ENCODE measurements at places on chromosomes 5 and 9.
A peak's percentile ranks its signal among the peaks of the same experiment; 100 is the strongest.

DNA sequence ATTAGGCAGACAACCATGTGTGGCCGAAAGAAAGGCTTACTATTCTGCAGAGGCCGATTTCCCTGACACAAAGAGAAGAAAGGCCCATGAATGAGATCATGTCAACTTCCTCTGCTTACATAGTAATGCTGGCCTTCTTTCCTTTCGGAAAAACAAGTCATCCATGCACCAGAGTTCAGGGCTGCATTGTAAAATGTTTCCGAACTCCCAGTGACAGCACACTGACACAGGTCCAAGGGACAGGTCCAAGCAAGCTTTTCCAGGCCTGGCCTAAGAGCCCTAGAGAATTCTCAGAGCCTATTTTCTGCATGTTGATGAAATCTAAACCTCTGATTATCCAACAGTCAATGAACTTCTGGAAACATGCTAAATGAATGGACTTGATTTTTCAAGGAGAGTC lies 140.9 kb downstream of the ZNF608 start:
- no peak for DNase-seq

DNA sequence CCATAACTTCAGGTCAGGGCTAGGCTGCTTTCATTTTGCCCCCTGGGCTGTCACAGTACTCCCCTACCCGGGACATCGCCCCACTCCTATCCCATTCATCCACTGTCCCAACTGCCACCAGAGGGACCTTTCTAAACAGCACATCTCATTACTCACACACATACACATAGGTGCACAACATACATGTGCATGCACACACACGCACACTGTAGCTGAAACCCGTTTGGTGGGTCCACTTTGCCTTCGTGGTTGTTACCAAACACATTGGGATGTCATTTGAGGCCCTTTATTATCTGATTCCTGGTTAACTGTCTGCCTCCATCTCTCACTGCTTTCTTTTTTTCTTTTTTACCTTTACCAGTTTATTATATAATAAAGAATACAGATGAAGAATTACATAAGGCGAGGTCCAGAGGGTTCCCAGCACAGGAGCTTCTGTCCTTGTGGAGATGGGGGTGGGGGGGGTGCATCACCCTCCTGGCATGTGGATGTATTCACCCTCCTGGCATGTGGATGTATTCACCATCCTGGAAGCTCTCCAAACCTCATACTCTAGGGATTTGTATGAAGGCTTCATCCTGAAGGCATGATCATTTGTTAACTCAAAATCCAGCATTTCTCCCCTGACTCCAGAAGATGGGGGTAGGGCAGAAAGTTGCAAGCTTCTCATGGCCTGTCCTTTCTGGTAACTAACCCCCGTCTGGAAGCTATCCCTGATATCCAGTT lies 186.0 kb downstream of the GOLPH3 start:
- no peak for DNase-seq

DNA sequence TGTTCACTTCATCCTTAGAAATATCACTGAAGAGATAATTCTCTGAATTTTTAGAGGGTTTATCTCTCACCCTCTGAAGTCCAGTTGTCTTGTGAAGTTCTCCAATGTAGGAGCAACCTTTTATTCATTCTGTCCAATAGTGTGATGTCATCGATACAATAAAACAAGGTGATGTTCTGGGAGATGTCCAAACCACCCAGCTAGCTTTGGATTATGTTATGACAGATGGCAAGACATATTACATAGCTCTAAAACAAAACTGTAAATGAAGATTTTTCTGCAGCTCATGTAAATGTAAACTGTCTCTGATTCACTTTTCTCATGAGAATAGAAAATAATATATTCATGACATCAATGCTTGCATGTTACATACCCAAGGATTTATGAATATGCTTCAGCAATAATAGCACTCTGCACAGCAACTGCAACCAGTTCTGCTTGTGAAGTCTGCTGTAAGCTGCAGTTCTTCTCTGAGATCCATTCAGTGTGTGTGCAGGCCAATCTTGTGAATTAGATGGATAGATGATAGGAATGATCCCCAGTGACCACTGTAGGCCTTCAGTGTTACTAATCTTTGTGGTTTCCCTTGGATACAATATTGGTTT lies 172.6 kb upstream of the CDH12 start:
- no peak for DNase-seq

DNA sequence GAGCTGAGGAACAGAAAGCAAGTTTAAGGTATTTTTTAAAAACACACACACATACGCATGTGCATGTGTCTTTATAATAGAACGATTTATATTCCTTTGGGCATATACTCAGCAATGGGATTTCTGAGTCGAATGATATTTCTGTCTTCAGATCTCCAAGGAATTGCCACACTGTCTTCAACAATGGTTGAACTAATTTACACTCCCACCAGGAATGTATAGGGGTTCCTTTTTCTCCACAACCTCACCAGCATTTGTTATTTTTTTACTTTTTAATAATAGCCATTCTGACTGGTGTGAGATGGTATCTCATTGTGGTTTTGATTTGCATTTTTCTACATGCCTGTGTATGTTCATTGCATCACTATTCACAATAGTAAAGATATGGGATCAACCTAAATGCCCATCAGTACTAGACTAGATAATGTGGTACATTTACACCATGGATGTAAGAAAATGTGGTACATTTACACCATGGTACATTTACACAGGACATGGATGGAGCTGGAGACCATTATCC lies 60.3 kb upstream of the MAP3K1 start:
- no peak for DNase-seq

GRCh38 chr5:135996611-135997010 lies 32.2 kb upstream of the TGFBI start:
- no peak for DNase-seq

- no peak for DNase-seq
Measured at GRCh38 chr5:43150748-43151147, 30.0 kb downstream of the ZNF131 start.

DNA sequence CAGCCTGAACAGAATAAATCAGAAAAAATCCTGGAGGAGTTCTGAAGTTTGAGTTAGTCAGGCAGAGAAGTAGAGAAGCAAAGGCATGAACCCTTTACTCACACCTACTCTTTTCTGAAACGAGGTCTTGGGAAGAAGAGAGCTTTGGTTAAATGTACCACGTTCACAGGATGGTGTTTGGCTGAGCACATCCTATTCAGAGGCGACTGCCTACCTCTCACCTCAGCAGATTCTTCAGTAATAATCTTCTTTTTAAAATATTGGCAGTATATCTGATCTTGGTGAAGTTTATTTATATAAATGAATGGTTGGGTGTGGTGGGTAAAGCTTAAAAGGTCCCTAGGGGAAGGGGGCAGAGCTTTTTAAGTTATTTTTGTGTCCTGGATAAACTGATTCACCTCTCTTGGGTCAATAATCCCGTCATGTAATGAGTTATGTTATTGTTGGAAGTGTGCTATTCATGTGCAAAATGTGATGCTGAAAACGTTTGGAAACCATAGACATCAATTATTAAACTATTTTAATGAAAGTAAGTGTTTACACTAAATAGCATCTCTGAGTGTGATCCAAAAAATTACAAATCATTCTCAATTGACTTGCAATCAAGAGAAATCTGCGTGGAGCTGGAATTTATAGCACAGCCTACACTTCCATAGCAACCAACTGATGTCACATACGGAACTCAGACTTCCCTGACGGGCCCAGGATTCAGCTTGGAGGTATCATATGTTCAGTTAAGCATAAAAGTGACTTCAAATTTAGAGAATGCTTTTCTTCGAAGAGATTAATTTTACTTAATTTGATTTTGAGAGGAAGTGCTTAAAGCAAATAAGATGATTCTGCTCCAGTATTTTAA lies 94.3 kb upstream of the EQTN start:
- no peak for DNase-seq

DNA sequence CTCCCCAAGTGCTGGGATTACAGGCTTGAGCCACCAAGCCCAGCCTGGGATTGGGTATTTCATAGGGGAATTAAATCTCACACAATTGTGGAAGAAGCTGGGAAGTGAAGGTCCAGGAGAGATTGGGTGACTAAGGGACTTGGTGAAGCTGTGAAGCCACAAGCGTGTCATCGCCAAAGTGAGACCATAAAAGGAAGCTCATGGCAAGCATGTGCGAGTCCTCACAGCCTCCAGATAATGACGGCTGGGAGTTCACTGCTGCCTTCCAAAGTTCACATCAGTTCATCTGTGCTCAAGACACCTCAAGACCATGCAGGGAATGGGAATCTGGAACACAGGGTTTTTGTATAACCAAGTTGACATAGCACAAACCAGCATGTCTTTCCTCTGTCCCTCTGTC lies 210.6 kb downstream of the MARCHF11 start:
- no peak for DNase-seq

GRCh38 chr5:154031937-154032489 lies 6.7 kb downstream of the FAM114A2 start:
- no peak for DNase-seq

DNA sequence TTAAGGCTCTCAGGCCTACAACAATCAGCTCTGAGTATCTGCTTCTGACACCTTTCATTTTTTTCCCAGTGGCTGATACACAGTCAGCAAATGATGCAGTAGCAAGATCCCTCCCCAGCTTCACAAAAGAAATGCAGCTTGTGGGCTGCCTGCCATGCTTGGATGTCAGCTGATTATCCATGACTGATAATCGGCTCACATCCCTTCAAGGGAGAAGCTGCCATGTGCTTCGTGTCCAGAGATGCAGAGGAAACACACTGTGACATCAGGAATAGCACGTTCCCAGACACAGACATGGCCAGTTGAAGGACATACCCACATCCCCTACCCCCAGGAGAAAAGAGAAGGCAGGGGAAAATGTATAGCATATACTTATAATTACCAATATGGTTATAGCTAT lies 27.9 kb downstream of the TMEM215 start:
- no peak for DNase-seq

- no peak for DNase-seq
Measured at GRCh38 chr9:35482071-35482470, 7.8 kb upstream of the RUSC2 start.

GRCh38 chr5:114857941-114858551 lies 311.7 kb downstream of the TRIM36 start:
- DNase-seq, result no peak

- DNase-seq, result peak; percentile 73
Measured at GRCh38 chr5:127934791-127935256, 148.7 kb upstream of the SLC12A2 start.

DNA sequence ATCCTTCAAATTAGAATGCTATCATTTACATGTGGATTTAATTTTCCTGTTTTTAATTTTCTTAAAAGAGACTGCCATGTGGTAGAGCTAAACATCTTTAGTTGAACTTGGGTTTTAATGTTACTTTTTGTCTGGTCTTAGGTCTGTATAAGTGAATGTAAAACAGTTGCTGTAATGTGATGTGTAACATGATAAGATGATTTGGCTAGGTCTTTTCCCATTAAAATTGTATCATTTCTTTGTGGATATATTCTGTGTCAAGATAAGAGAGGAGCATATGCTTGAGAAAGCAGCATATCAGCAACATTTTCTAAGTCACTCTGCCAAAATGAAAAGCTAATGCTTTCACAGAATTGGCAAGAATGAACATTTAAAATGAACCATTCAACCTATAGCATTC lies 18.5 kb downstream of the TMEM167A start:
- no peak for DNase-seq

- no peak for DNase-seq
Measured at GRCh38 chr9:69456201-69456600, 131.2 kb downstream of the ENTREP1 start.

DNA sequence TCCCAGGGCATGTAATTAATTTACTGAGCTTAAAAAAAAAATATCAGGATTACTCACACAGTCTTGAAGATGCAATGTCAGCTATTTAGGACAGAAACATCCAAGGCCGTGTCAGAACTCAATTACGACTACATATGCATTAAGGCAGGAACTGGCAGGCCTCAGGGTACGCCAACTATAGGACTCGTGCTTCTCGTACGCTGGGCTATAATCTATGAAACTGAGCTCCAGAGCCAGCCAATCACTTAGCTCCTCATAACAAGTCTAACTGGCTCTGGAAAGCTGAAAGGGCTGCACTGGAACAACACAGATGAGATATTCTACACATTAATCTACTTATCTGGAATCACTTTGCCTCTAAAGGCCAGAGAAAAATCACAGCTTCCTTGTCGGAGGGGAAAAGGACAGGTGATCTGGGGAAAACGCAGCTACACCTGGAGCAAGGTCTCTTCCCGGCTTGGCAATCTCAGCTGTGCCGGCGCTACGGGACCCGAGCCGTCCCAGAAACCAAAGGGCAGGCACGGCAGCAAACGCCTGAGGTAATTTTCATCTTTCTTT lies 212.0 kb downstream of the DEPDC1B start:
- no peak for DNase-seq

DNA sequence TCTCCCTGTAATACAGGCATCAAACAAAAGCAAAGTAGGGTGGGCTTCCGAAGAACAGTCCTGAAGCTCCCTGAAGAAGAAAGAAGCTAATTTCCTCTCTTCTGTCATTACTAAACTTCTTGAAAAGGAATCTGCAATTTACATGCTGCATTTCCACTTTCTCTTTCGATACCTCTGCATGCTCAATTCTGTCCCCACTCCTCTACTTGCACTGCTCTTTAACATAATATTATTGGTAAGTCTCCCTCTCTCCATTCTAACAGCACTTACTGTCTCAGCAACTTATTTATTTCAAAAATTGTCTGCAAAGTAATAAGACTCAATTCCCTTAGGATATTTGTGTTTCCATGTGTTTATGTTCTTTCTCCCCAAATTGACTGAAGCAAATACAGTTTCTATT lies 3.9 kb upstream of the PLPP1 start:
- no peak for DNase-seq

GRCh38 chr5:131264451-131265099 lies 722 bp downstream of the CDC42SE2 start:
- no peak for DNase-seq

GRCh38 chr9:113143432-113144227 lies 7.2 kb upstream of the SLC31A2 start:
- no peak for DNase-seq

GRCh38 chr5:10867389-10868303 lies 106.6 kb upstream of the DAP start:
- no peak for DNase-seq

DNA sequence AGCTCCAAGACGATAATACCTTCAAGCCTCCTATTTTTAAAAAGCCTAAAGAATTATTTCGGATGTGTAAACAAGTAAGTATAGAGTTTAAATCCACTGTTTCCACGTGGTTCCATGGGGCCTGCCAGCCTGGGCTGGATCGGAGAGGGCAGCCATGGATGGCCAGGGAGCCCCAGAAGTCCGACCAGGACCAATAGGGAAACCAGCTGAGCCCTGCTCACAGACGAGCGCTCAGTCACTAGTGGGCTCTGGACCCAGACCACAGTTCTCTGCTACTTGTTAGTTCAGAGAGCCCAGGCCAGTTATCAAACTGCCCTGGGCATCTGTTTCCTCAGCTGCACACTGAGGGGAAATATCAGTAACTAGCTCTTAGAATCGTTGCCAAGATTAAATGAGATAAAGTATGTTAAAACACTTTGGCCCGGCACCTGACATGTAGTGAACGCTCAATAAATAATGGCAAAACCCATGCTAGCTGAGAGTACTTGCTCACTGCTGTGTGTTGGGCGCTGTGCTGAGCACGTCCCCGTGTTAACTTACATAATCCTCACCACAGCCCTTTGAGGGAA lies 124.8 kb downstream of the RGS3 start:
- DNase-seq, result no peak

- DNase-seq, result no peak
Measured at GRCh38 chr5:39169081-39169480, 50.3 kb downstream of the FYB1 start.

- no peak for DNase-seq
Measured at GRCh38 chr5:60457233-60457632, 242.7 kb downstream of the DEPDC1B start.

GRCh38 chr9:133658442-133659431 lies 22.6 kb downstream of the DBH start:
- DNase-seq, result peak; percentile 59

GRCh38 chr9:136110082-136111061 lies 8.3 kb downstream of the TMEM250 start:
- DNase-seq, result peak; percentile 54

Data from NCI-H1092 treated with DMSO at 0.1 percent for 48 hours (cell line).